ENCODE measurements at places on chromosomes 3 and 15. TPM values are rescaled to one million over a fixed set of nuclear protein-coding genes. Genes with fewer than 3 reads are reported as not detected.

SLC9A9 gene
- 22.6 TPM for total RNA-seq

SNRPN gene
- total RNA-seq, result 285 TPM

CKMT1A gene
- 1.8 TPM for total RNA-seq

ECE2 gene
- total RNA-seq, result 0.27 TPM

CCR8 gene
- not detected for total RNA-seq

MYD88 gene
- total RNA-seq, result 45.5 TPM

SLC49A4 gene
- total RNA-seq, result 26.3 TPM

- no peak overlapping the region for H3K27ac ChIP-seq
- H3K36me3 ChIP-seq, result no peaks in the 10 kb centered on the region
- no peaks in the 10 kb centered on the region for H3K4me1 ChIP-seq
- H3K27me3 ChIP-seq, result no peaks in the 10 kb centered on the region
- no peak for DNase-seq
Measured at GRCh38 chr3:94294806-94295205, 231.9 kb downstream of the NSUN3 start.

GRCh38 chr3:141441381-141442364 lies 45.2 kb upstream of the RASA2 start:
- H3K27me3 ChIP-seq, result no peaks in the 10 kb centered on the region
- peak overlapping the region; percentile 68 for H3K27ac ChIP-seq
- peaks cover 57% of the 10 kb centered on the region for H3K36me3 ChIP-seq
- peak; percentile 83 for DNase-seq

DNA sequence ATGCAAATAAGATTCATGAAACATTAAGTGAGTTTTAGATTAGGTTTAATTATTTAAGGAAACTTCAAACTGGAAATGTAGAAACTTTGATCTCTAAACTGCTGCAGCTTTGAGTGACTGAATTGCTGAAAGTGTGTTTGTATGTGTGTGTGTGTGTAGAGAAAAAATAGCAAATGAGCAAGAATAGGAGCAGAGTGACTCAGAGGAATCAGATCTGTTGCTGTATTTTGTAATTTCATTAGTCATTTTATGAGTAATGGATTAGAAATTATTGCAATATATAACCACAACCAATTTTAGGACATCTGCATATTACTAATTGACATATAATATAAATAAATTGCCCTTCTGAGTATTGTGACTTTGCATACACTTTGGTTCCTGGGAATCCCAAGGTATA lies 52.8 kb upstream of the SLC9A9 start:
- no peaks in the 10 kb centered on the region for H3K27me3 ChIP-seq
- DNase-seq, result no peak
- no peaks in the 10 kb centered on the region for H3K36me3 ChIP-seq
- H3K4me3 ChIP-seq, result no peak overlapping the region

GRCh38 chr15:33094336-33094735 lies 100.2 kb downstream of the FMN1 start:
- H3K4me1 ChIP-seq, result no peaks in the 10 kb centered on the region
- H3K27ac ChIP-seq, result no peak overlapping the region
- no peak overlapping the region for H3K4me3 ChIP-seq

- no peak overlapping the region for H3K4me3 ChIP-seq
- no peak overlapping the region for H3K27ac ChIP-seq
- H3K36me3 ChIP-seq, result no peaks in the 10 kb centered on the region
- DNase-seq, result peak; percentile 52
- no peaks in the 10 kb centered on the region for H3K27me3 ChIP-seq
Measured at GRCh38 chr15:31254431-31255175, 72.0 kb upstream of the KLF13 start.

DNA sequence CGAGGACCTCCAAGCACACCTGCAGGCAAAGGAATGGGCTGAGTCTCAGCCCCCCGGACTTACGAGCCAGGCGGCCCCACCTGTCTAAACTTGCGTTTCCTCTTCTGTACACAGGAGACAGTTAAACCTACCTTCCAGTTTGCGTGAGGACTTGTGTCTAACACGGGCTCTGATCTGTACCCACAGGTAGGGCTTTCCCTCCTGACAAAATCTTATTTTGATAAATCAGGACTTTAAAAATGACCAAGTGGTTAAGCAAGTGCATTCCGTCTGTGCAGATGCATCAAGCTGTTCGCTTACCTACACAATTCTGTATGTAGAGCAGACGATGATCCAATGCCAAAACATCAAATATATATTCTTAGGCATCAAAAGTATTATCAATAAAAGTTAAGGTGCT lies 238.0 kb downstream of the XXYLT1 start:
- H3K4me1 ChIP-seq, result no peaks in the 10 kb centered on the region
- no peak overlapping the region for H3K4me3 ChIP-seq
- DNase-seq, result peak; percentile 5
- H3K27me3 ChIP-seq, result no peaks in the 10 kb centered on the region

DNA sequence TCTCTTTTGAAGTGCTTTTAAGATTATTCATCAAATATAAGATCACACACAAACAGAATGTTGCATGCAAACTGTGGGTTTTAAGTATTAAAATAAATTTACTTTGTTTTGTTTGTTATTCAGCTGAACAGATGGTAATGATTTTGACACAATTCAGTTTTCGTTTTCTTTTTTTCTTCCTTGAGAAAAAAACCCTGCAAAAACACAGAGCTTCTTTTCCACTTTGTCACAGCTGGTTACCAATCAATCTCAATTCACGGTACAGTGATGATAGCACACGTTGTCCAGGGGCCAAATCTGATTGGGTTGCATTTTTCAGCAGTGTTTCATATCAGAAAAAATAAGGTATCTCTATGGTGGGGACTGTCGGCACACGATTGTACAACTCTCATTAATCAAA lies 473.6 kb downstream of the ROBO2 start:
- H3K4me1 ChIP-seq, result no peaks in the 10 kb centered on the region
- no peak overlapping the region for H3K27ac ChIP-seq
- no peaks in the 10 kb centered on the region for H3K27me3 ChIP-seq
- DNase-seq, result no peak

DNA sequence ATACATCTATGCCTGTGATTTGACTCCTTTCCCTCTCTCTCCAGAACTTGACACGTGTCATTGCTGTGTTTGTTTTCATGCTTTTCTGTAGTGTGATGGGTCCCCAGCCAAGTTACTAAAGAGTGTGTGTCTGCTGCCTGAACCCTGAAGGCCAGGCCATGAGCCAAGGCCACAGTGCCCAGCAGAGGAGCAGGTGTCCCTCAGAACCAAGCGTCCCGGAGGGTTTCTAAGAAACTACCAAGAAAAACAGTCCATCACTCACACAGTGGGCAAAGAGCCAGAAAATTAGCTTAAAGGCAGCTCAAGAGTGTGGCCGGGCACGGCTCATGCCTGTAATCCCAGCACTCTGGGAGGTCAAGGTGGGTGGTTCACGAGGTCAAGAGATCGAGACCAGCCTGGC lies 35.2 kb downstream of the FBXO45 start:
- no peak for DNase-seq
- no peaks in the 10 kb centered on the region for H3K36me3 ChIP-seq
- H3K27ac ChIP-seq, result no peak overlapping the region

GRCh38 chr3:94990952-94991705 lies 928.3 kb downstream of the NSUN3 start:
- no peak overlapping the region for H3K27ac ChIP-seq
- H3K36me3 ChIP-seq, result no peaks in the 10 kb centered on the region
- H3K4me1 ChIP-seq, result no peaks in the 10 kb centered on the region
- H3K27me3 ChIP-seq, result no peaks in the 10 kb centered on the region
- no peak overlapping the region for H3K4me3 ChIP-seq

DNA sequence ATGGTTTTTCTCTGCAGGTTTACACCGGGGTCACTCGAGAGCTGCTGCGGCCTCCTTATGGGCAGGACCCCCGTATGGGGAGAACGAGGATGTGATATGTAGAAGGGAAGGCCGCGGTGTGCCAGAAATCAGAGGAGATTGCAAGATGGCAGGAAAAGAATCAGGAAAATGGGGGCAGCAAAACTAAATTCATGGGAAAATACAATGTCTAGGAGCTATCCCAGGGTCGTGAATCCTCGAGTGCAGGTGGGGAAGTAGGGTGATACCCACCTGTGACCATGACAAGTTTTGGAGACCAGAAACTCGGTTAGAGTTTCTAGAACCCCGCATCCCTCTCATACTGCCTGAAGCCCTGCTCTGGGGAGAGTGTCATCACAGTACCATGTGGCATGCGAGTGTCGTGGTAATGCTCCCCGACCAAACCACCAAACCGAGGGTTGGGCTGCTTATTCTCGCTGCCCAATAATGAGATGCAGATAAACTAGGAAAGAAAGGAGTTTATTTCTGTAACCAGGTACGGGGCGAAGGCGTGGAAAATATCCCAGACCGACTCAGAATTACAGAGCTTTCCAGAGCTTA lies 781 bp downstream of the TRNT1 start:
- peaks cover 8% of the 10 kb centered on the region for H3K4me1 ChIP-seq
- DNase-seq, result peak; percentile 18
- peak overlapping the region; percentile 86 for H3K27ac ChIP-seq
- H3K4me3 ChIP-seq, result peak overlapping the region; percentile 41

GRCh38 chr3:15223685-15224572 lies 17.9 kb downstream of the CAPN7 start:
- H3K4me1 ChIP-seq, result no peaks in the 10 kb centered on the region
- no peaks in the 10 kb centered on the region for H3K27me3 ChIP-seq
- H3K36me3 ChIP-seq, result peaks cover 72% of the 10 kb centered on the region
- DNase-seq, result no peak
- no peak overlapping the region for H3K27ac ChIP-seq

DNA sequence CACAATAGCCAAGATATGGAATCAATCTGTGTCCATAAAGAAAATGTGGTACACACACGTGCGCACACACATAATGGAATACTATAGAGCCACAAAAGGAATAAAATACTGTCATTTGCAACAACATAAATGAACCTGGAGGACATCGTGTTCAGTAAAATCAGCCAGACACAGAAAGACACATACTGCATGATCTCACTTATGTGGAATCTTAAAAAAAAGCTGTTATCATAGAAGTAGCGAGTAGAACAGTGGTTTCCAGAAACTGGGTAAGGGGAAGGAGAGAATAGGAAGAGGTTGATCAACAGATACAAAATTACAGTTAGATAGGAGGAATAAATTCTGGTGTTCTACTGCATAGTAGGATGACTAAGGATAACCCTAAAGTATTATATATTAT lies 11.1 kb downstream of the ATOSA start:
- no peak overlapping the region for H3K4me3 ChIP-seq
- no peak overlapping the region for H3K27ac ChIP-seq
- H3K36me3 ChIP-seq, result peaks cover 81% of the 10 kb centered on the region
- peaks cover 16% of the 10 kb centered on the region for H3K4me1 ChIP-seq

DNA sequence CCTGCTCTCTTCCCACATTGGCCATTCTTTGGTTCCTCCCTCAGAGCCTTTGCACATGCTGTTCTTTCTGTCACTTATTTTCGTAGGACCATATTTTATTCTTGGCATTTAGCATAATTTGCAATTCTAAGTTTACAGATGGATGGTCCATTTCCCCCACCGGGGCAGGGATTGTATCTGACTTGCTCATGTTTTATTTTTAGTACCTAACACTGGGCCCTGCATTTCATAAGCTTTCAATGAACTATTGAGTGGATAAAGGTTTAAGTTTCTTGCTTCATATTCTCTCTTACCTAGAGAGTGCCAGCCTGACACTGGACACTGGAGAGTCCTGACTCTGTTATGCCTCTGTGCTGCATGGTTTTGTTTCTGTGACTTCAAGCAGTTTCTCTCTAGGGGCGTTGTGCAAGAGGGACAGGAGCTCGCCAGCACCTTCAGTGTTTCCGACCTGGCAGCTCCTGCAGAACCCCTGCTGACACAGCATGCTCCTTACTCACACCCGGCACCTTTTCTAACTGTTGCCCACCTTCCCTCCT lies 87.4 kb downstream of the FLNB start:
- H3K4me1 ChIP-seq, result no peaks in the 10 kb centered on the region
- DNase-seq, result no peak
- H3K27me3 ChIP-seq, result no peaks in the 10 kb centered on the region

- H3K4me3 ChIP-seq, result no peak overlapping the region
- peak; percentile 48 for DNase-seq
- H3K27me3 ChIP-seq, result no peaks in the 10 kb centered on the region
- no peak overlapping the region for H3K27ac ChIP-seq
Measured at GRCh38 chr3:141104151-141104821, 53.1 kb downstream of the SPSB4 start.

- no peak overlapping the region for H3K27ac ChIP-seq
- no peak for DNase-seq
- no peak overlapping the region for H3K4me3 ChIP-seq
Measured at GRCh38 chr3:53489787-53490458, 4.5 kb upstream of the CACNA1D start.

DNA sequence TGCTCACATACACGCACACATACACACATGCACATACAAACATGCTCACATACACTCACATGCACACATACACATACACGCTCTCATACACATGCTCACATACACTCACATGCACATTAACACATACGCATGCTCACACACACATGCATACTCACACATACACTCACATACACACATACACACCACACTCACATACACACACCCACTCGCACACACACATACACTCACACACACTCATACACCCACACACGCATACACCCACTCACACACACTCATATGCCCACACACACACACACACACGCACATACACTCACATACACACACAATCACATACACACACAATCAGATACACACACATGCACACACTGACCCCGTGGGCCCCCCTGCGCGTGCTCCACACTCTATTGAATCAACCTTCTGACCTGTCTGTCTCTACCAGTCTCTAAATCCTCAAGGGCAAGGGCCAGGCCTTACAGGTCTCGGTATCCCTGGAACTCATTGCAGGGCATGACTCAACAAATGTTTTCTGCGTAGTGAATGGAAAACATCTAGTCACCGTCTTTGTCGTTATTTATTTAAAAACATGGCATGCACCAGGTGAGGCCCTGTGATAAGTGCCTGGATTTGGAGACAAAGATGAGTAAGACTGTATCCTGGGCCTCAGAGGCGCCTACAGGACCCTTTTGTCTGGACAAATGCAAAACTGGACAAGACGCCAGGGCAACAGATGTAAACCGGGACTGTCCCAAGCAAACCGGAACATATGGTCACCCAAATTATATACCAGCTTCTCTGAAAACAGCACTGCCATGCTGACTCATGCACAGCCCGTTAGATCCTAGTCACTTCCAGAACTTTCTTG lies 41.8 kb downstream of the GRK7 start:
- H3K27me3 ChIP-seq, result no peaks in the 10 kb centered on the region
- no peaks in the 10 kb centered on the region for H3K4me1 ChIP-seq
- no peak for DNase-seq
- no peak overlapping the region for H3K27ac ChIP-seq
- H3K4me3 ChIP-seq, result no peak overlapping the region

DNA sequence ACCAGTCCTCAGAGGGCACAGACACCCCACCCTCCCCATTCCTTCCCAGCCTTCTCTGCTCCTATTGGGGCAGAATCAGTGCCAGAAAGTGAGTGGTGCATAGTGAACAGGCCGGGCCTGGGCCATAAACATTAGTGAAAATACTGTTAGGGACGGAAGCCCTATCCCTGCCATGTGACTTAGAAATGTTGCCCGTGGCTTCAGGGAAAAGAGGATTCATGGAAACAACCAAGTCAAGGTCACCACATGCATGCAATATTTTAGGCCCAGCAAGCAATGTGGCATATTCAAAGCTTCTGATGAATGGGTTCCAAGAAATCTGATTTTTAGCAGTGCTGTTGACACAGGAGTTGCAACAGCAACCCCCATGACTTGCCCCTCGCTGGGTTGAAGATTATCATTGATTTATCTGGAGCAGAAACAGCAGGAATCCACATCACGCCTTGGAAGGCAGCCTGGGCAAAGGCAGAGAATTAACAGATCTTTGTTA lies 52.3 kb downstream of the CCNL1 start:
- H3K4me1 ChIP-seq, result no peaks in the 10 kb centered on the region
- no peaks in the 10 kb centered on the region for H3K36me3 ChIP-seq
- no peak overlapping the region for H3K4me3 ChIP-seq

GRCh38 chr3:155312781-155313180 lies 19.3 kb upstream of the STRIT1 start:
- no peaks in the 10 kb centered on the region for H3K36me3 ChIP-seq
- H3K27me3 ChIP-seq, result no peaks in the 10 kb centered on the region
- no peaks in the 10 kb centered on the region for H3K4me1 ChIP-seq
- H3K4me3 ChIP-seq, result no peak overlapping the region

All from adrenal gland (tissue), 19 donors.